SJSA1 (cell line): ENCODE measurements at places on chromosomes 6 and 20.

DNA sequence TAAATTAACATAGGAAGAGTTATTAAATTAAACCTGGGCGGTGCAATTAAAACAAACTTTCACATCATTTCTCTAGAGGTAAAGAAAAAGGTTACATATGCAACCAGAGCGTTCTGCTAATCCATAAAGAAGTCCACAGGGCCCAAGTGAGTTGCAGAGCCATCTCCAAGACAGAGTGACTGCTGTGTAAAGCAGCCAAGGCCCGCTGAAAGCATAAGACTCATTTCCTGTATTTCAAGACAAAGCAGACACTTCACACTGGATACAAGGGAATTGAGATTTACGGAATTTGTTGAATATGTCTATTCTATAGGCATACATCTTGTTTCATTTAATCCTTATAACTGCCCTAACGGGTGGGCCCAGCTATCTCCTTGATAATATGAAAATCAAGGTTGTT, 422.8 kb downstream of the CBLN4 start:
- DNase-seq, result no peak

DNA sequence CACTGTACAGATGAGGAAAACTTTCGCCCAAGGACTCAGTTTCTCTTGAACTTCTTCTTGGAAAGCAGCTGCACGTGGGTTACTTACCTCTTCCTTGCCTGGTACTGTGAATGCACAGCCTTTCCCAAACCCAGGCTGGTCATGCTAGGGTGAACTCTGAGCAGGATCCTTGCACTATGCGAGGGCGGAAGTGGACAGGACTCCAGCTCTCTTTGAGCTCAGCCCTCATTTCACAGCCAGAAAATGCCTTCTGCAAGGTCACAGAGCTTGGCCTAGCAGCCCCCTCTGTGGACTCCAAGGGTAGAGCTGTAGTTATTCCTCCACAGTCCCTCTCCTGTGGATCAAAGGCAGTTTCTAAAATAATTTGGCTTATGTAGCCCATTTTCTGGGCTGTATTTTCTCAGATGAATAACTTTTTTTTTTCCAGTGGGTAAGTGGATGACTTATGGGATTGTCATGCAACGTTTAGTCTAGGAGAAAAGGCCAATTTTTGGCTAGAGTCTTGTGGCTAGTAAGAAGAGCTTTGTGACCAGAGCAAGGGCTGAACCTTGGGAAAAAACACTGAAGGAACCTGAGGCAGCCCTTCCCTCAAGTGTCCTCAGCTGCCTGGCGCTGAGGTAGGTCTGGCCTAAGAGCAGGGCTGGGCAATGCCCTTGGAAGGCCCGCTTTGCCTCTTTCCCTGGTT, 172.7 kb downstream of the SCP2D1 start:
- DNase-seq, result no peak

- no peak for DNase-seq
These were observed 28.7 kb upstream of the PMEPA1 start for GRCh38 chr20:57738484-57738883.

DNA sequence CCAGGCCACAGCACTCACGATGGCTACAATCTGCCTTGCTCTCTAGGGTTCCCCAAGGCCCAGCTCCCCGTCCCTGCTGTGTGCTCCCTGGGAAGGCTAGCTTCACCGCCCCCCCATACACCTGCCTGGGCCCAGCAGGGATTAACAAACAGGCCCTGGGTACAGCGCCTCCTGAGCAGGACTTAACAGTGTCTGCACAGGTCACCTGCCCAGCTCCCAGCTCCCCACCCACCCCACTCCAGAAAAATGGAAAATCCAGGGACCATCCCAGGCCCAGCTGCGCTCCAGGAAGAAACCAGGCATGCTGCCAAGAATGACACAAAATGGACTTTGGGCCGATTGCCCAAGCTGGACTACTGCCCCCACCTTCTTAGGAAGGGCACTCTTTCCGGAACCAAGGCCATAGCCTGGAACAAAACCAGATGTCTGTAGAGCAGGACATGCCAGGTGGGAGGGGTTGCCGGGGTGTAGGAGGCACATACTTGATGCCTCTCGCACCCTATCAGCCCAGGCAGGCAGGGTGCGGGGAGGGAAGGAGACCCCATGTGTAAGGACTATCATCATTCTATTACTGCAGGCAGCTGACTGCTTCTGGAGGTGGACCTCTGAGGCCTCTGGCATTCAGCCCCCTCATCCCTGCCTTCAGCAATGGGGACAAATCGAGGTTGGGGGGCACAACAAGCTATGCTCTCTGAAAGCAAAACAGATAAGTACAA, 104.9 kb downstream of the SNX5 start:
- DNase-seq, result no peak

GRCh38 chr6:167858842-167859664, 32.3 kb downstream of the AFDN start:
- DNase-seq, result no peak

DNA sequence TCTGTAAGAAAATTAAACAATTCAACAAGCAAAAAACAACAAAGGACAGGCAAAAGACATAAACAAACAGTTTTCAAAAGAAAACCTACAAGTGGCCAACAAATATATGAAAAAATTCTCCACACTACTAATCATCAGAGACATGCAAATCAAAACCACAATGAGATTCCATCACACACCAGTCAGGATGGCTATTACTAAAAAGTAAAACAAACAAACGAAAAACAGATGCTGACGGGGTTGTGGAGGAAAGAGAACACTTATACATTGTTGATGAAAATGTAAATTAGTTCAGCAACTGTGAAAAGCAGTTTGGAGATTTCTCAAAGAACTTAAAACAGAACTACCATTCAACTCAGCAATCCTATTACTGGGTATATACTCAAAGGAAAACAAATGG, 537.6 kb downstream of the HDGFL1 start:
- DNase-seq, result no peak

DNA sequence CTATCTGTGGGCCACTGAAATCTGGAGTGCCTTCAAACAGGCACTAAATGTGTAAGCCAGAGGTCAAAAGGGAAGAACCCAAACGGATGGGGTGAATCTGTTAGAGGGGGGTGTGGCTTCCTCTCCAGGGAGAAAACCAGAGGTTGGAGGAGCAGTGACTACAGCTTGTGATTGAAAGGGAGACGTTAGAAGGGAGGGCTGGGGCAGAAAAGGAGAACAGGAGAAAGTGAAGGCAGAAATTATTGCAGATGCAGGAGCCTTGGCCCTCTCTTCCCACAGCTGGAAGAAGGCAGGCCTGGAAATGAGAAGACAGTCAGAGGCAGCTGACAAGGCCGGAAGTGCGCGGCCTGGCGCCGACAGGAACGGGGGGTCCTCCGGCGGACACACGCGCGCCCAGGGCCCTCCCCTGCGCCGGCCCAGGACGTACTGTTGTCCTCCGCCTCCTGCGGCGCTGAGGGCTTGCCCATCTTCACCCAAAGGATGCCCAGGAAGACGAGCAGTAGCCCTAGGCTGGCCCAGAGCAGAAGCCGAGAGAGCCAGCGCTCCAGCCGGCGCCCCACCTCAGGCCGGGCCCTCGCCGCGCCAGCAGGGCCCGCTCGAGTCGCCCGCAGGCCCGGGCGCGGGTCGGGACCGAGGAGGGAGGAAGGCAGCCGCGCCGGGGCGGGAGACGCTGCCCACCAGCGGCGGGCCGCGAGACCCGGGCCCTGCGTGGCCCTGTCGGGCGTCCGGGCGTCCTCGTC, 806 bp downstream of the LEMD2 start:
- DNase-seq, result peak; percentile 84

- no peak for DNase-seq
These were observed 34.6 kb downstream of the HLA-F start for GRCh38 chr6:29757701-29758293.

DNA sequence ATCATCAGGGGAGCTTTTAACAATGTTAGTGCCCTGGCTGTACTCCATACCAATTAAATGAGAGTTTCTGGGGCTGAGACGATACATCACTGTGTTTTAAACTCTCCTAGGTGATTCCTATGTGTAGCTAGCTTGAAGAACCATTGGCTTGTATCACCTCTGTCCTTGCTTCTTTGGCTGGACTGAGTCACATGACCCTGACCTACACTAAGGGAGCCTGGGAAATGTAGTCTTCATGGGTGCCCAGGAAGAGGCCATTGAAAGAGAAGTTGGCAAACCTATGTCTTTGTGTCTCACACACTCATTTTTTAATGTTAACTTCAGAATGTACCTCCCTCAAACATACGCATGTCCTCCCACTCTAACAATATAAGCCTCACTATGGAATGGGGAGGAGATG, 506.6 kb downstream of the DHX35 start:
- DNase-seq, result no peak

- DNase-seq, result no peak
These were observed 267.9 kb downstream of the ADGRG6 start for GRCh38 chr6:142569676-142570075.

DNA sequence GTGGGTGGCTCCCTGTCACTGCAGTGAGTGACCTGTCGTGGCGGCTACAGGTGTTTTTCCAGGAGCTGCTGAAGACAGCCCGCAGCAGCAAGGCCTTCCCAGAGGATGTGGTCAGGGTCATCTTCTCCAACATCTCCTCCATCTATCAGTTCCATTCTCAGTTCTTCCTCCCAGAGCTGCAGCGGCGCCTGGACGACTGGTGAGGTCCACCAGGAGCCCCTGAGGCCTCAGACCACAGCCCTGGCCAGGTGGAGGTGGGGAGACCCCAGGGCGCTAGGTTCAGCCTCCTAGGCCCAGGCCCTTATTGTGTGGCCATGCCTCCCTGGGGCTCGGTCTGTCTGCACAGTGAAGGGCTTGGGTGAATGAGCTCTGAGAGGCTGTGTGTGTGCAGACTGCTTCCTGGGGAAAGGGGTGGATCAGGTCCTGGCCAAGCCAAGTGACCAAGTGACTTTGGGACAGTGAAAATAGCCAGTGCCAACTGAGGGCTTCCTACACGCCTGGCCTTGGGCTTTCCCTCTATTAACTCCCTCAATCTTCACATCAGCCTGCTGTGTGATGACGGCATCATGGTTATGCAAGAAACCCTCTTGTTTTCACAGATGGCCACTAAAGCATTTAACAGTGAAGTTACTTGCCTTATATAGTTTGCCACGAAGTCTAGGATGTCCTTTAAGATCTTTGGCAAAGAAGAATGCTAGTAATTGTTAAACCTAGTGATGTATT, 6.4 kb downstream of the FGD2 start:
- no peak for DNase-seq

- no peak for DNase-seq
These were observed 43.1 kb downstream of the DSTN start for GRCh38 chr20:17612992-17613327.

GRCh38 chr6:142087950-142088857, 44.5 kb upstream of the GJE1 start:
- no peak for DNase-seq

DNA sequence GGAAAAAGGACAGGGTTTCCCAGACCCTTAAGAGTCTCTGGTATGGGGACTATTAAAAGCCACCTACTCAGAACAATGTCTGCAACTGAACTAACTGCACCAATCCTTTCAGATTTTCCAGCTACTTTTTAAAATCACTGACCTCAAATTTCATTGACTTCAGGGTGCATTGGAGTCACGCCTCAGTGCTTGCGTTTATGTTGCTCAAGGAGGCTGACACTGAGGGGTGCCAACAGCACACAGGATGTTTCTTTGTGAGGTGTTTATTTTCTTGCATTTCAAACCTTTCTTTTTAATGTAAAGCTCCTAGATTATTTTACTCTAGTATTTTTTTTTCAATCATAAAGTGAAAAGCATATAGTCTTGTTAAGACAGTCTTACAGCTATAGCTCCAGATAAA, 402.0 kb upstream of the SLC35B3 start:
- no peak for DNase-seq

GRCh38 chr20:53141201-53142050, 169.3 kb downstream of the TSHZ2 start:
- no peak for DNase-seq

DNA sequence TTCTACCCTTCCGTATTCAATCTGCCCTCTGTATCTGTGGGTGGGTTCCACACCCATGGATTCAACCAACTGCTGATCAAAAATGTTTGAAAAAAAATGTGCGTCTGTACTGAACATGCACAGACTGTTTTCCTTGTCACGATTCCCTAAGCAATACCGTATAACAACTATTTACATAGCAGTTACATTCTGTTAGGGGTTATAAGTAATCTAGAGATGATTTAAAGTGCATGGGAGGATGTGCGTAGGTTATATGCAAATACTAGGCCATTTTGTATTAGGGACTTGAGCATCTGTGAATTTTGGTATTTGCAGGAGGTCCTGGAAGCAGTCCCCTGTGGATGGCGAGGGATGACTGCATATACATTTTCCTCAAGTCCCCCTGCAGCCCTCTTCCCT, 486.9 kb downstream of the PREX1 start:
- DNase-seq, result no peak

- no peak for DNase-seq
These were observed 16.2 kb downstream of the MYLIP start for GRCh38 chr6:16145038-16145437.
